ENCODE measurements at places on chromosomes 7 and 10. TPM values are rescaled to one million over a fixed set of nuclear protein-coding genes. Genes with fewer than 3 reads are reported as not detected.

The HOXA6 gene
- 8.6 TPM for total RNA-seq

The ZNF365 gene
- 0.10 TPM for total RNA-seq

The CACNB2 gene
- 21.6 TPM for total RNA-seq

The NEUROG3 gene
- total RNA-seq, result not detected

The PON3 gene
- total RNA-seq, result 0.74 TPM

The C7orf33 gene
- not detected for total RNA-seq

The ARHGEF35 gene
- 5.4 TPM for total RNA-seq

The SFTPD gene
- not detected for total RNA-seq

The VENTX gene
- 3.5 TPM for total RNA-seq

The LEP gene
- total RNA-seq, result 5.2 TPM

GRCh38 chr7:134307320-134307719 is 9.4 kb downstream of the SLC35B4 start:
- no peak for DNase-seq

GRCh38 chr10:97154781-97155180 is 31.0 kb downstream of the SLIT1 start:
- DNase-seq, result no peak

GRCh38 chr7:135919071-135919841 is 57.9 kb downstream of the MTPN start:
- DNase-seq, result no peak

- DNase-seq, result no peak
Measured at GRCh38 chr10:83925133-83925532, 214.2 kb upstream of the GHITM start.

DNA sequence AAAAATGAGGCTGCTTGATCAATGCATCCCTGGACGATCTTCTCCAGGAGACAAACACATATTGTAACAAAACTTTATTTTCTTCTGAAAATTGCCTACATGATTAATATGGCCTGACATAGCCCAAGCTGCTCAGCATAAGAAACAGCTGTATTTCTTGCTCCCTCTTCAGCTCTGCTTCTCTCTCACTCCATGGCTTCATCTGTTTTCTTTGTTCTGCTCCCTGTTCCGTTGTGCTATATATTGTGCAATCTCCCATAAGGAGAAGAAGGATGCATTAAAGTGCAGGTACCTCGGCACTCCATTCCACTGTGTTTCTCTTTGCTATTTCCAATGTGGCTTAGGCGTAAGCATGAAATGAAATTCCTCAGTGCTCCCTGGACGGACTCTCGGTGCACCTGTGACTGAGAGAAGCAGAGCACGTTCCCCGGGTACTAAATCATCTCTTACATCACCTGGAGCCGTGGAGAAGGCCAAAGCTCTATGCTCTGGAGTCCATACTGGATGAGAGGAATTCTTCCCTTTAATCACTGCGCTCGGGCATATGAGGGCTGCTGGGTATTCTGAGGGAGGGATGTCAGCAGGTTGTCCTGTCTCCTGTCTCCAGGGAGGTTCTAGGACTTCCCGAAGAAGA is 254.3 kb downstream of the GALNT17 start:
- no peak for DNase-seq

- DNase-seq, result no peak
Measured at GRCh38 chr7:96026010-96026409, 253.7 kb downstream of the DYNC1I1 start.

GRCh38 chr7:22569586-22570321 is 69.8 kb upstream of the STEAP1B start:
- DNase-seq, result no peak

DNA sequence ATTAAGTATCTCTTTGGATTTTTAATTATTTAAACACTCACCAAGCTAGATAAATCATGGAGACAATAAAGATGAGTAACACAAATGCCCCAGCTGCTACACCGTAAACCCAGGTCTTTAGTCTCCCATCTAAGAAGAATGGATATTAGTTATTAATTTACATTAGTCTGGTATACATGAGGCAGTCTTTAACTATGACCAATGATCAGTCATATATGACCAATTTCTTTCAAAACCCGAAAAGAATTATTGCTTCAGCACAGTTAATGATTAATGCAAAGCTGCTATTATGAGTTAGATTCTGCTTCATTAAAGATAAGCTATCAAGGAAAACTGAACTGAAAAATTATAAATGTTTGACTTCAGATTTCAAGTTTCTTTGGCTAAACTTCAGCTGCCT is 402.9 kb downstream of the PHF14 start:
- no peak for DNase-seq

DNA sequence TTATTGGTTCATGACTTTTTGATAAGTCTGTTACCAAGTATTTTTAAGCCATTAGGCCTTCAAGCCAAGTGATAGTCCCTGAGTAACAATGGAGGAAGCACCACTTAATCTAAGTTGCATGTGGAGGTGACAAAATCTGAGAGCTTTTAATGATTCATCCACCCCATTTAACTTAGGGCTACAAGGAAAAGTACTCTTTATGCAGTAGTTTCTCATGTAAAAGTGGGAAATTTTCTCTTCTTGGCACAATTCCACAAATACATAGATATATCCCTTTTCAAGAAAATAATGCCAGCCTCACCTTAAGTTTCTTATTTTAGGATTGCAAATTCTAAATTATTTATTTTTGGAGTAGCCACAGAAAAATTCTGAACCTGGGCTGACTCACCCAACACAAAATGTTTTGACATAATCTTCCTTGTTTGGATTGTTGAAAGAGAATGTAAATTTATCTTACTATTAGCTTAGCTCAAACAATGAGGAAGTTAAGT is 85.7 kb downstream of the SUGCT start:
- DNase-seq, result no peak

- DNase-seq, result no peak
Measured at GRCh38 chr10:2948127-2948854, 119.1 kb upstream of the PFKP start.

GRCh38 chr7:34373940-34374339 is 284.1 kb upstream of the NPSR1 start:
- no peak for DNase-seq

DNA sequence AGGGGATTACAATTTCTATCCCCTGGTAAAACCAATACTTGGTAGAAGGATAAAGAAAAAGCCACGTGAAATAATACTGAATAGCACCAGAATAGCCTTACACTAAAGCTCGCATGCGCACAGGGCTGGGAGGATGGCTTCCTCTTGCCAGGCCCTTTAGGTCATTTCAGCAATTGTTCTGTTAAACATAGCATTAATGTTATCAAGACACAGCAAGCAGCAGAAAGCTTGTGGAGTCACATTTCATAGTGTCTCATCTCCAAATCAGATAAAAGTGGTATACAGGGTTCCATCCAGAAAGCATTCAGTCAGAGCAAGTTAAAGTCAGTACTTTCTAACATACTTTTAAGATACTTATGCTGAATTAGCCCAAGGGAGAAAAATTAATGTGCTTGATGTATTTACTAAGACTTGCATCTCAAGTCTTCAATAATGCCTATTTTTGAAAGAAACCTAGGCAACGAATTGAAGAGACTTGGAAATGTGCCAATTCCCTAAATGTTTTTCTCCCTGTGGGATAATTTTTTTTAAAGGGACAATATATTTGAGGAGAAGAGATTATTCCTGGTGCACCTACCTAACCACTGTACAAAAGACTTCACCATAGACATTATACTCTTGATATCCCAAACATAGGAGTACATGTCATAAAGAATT is 14.3 kb upstream of the NPM3 start:
- DNase-seq, result no peak

DNA sequence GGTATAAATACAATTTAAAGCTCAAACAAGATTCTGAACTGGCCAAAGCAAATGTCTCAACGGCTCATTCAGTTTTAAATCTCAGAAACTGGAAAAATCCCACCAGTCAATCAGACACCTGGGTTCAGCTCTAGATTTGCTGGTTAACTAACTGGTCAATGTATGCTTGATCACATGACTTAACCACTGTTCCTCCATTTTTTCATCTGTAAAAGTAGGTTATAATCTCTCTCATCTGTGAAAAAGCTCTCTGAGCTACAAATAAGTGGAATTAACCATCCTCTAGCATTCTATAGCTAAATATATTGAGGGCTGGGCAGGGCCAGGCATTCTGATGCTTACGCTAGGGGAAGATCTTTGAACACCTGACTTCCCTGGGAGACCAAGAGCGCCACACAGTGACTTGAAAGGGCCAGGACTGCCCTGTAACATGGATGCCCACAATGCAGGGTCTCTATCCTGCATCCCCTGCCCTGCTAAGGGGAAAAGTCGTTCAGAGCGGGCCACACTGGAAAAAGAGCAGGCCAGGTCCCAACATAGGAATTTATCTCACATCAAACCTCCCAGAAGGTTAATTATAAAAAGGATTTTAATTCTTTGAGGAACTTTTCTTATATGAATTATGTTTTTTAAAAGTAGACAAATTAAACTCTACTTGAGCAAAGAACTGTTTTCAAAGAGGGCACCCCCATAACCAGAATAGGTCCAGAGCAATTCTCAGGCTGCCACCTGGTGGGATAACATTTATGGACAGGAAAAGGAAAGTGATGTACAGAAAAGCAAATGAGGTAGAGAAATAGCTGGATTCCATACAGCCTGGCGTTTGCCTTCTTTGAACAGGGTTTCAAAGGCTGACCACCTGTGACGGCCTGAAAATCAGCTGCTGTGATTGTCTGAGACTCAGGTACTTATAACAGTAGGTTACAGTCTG is 1.8 kb downstream of the RP9 start:
- DNase-seq, result no peak

- no peak for DNase-seq
Measured at GRCh38 chr7:68266004-68266579, 1269.5 kb downstream of the TYW1 start.

DNA sequence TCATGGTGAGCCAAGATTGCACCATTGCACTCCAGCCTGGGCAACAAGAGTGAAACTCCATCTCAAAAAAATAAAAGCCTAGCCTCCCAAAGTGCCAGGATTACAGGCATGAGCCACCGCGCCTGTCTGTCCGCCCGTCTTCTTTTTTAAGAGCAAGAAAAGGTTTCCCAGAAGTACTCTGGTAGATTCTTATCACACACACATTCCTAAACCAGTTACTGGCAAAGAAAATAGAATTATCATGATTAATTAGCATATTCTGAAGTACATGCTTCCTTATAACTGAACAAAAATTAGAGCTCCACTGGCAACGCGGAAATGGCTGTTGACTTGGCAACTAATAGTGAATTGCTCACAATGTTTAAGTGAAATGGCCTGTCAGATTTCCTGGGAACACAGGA is 87.0 kb downstream of the ADK start:
- no peak for DNase-seq

DNA sequence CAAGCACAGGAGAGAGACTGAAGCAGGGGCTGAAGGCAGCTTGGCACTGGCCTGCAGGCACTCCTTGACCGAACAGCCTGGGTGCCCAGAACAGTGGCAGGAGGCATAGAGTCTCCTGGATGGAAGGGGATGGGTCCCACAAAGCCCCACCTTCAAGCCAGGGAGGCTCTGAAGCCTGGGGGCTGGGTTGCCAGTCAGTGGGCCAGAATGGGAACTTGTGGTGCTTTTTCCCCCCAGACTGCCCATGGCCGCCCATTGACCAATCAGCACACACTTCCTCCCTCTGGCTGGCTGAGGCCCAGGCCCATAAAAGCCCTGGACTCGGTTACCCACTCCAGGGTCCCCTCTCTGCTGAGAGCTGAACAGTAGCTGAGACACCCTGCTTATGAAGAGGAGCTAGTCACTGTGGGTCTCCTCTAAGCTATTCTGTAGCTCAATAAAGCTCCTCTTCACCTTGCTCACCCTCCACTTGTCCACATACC is 109.6 kb downstream of the ELAPOR2 start:
- no peak for DNase-seq

DNA sequence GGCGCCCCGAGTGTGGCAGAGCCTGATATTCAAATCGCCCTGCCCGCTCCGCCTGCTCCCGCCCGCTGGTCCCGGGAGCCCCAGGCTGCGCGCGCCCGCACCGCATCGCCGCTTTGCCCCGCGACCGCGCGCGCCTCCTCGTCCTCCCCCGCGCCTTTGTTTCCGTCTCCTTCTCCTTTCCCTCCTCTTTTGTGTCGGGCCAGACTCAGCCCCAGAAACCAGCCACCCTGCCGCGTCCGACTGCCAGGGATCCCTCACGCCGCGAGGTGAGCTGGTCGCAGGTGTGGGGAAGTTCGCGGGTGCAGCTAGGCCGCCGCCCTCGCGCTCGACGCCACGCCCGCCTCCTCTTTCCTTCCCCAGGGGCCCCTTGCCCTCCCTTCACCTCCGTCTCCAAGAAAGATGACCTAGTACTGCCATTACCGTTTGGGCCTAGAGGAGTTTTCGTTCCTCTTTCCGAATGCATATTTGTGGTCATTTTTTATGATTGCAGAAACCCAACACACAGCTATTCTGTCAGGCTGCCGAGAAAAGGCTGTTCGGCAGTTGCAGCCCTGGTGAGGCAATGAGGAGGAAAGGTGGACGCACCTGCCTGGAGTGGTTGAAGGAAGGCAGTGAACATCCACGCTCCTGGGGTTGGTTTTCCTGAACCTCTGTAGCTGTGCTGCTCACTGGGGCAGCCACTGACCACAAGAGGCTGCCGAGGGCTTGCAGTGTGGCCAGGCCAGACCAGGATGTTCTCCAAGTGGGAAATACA is 107.3 kb downstream of the SNX10 start:
- DNase-seq, result peak; percentile 83

DNA sequence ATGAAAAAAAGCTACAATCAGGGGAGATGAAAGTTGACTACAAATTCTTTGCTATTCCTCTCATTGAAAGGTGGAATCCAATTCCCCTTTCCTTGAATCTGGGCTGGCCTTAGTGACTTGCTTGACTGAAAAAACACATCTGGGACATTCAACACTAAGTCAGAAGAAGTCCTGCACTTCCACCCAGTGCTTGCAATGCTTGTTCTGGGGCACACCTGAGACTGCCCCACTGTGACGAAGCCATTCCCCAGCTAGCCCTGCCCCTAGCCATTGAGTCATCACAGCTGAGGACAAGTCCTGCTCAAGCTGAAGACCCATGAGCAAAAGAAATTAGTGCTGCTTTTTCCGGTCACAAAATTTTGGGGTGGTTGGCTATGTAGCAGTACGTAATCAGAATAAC is 19.2 kb upstream of the GRID1 start:
- DNase-seq, result no peak

Data from posterior vena cava (tissue), 2 donors.